ENCODE measurements at places on chromosomes 4 and X.

- no peak for DNase-seq
Measured at GRCh38 chrX:13081395-13082205, 37.2 kb upstream of the FAM9C start.

GRCh38 chrX:154918060-154918483 is 31.9 kb downstream of the F8A1 start:
- DNase-seq, result peak; percentile 33

DNA sequence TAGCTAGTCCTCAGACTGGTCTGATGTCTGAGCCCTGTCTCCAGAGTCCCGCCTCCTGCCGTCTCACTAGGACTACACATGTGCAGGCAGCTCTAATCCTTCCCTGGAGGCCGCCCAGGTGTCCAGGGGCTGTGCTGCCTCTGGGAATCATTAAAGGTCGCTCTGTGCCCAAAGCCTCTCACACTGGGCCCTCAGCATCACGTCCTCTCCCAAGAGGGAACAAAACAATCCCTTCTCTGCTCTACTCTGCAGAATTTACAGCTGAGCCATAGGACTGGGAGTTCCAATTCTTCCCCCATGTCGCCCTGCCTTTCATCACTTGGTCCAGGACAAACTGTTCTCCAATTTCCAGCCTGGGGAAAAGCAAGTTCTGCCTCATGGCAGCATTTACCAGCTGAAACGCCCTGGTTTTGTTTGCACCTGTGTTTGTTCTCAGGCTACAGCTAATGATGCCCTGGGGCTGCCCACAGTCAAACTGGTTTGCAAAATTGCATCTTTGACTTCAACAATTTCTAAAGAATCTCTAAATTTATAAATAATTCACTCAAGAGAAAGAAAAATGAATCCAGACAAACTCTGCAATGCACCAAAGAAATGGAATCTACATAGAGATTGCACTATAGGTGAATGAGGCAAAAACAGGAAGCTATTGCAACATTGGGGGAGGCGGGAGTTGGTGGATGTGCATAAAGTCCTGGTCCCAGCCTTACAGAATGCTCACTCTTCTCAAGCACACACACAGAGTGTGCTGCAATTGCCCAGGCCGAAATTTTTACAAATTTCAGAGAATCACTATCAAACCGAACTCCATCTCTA is 7.2 kb upstream of the MRFAP1 start:
- DNase-seq, result no peak

DNA sequence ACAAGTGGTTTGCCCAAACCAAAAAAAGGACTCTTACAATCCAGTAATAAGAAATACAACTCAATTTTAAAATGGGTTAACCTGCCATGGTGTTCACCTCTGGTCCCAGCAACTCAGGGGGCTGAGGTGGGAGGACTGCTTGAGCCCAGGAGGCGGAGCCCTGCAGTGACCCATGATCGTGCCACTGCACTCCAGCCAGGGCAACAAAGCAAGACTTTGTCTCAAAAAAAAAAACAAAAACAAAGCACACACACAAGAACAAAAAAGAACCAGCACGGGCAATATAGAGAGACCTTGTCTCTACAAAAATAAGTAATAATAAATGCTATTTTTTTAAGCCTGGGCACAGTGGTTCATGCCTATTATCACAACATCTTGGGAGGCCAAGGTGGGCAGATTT is 28.7 kb downstream of the ARAP2 start:
- no peak for DNase-seq

- no peak for DNase-seq
Measured at GRCh38 chr4:10123227-10124101, 6.9 kb upstream of the WDR1 start.

DNA sequence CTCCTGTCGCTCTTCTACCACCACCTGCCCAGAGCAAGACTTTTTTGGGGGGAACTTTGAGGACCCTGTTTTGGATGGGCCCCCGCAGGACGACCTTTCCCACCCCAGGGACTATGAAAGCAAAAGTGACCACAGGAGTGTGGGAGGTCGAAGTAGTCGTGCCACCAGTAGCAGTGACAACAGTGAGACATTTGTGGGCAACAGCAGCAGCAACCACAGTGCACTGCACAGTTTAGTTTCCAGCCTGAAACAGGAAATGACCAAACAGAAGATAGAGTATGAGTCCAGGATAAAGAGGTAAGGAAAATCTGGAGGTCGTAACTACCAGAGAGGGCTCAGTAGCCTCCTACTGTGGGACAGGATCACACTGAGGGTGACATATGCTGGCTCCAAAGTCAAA is 364.5 kb downstream of the MAPK10 start:
- DNase-seq, result no peak

GRCh38 chr4:8871417-8872401 is at the start of gene HMX1:
TSS of gene HMX1 (minus strand) at chr4:8871839. CDS start at chr4:8871614, 225 bp downstream.
- DNase-seq, result no peak

DNA sequence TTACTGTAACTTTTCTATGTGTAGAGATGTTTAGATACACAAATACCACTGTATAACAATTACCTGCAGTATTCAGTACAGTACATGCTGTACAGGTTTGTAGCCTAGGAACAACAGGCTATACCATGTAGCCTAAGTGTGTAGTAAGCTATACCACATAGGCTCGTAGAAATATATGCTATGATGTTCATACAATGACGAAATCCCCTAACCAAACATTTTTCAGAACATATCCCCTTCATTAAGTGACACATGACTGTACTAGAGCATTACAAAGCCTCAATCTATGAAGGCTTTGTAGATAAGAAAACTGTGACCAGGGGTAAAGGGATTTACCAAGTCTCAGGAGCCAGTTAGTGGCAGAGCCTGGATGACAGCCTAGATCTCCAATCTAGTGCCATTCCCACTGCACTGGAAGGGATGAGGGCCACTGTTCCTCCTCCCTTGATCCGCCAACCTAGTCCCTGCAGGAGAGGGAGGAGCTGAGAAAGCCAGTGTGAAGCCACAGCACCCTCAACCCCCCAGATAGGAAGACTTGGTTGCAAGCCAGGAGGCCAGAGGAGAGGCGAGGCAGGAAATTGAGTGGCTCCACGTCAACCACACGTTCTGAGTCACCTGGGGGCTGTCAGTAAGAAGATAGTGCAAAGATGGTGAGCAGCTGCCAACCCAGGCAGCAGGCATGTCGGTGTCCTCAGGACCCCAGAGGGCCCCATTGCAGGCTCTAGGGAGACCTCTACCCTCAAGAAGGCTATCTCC is 227.7 kb downstream of the BCOR start:
- DNase-seq, result no peak

- DNase-seq, result no peak
Measured at GRCh38 chrX:115229337-115230003, 4.4 kb downstream of the LRCH2 start.

GRCh38 chr4:22686141-22686540 is 6.6 kb upstream of the GBA3 start:
- DNase-seq, result no peak

- no peak for DNase-seq
Measured at GRCh38 chrX:84487365-84488353, 14.6 kb downstream of the HDX start.

- no peak for DNase-seq
Measured at GRCh38 chr4:47785153-47785552, 52.7 kb downstream of the CORIN start.

GRCh38 chrX:47632666-47633065 is 2.9 kb upstream of the CFP start:
- no peak for DNase-seq

GRCh38 chr4:19152264-19152663 is 1099.4 kb upstream of the SLIT2 start:
- DNase-seq, result no peak

GRCh38 chr4:67558493-67558892 is at the start of gene STAP1:
TSS of gene STAP1 (plus strand) at chr4:67558727. CDS start at chr4:67558810, 83 bp downstream.
- no peak for DNase-seq

- DNase-seq, result no peak
Measured at GRCh38 chrX:794311-794710, 163.7 kb downstream of the SHOX start.

- no peak for DNase-seq
Measured at GRCh38 chr4:124468360-124468759, 244.2 kb downstream of the ANKRD50 start.

DNA sequence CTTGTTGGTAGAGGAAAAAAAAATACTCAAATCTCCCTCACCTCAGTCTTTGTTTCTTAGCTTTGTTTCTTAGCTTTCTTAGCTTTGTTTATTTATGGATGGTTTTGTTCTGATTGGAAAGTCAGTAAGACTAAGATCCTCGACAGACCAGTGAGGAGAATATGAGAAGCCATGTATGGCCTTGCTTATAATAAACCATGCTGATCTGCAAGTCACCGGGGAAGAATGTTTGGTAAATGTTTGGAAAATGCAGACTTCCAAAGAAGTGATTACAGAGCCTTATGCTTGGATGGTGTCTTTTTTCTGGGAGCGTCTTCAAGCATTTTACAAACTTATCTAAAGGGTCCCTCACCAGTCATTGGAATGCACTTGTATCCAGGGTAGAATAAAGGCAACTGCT is 90.1 kb upstream of the NOCT start:
- no peak for DNase-seq

GRCh38 chr4:144649646-144650045 is 3.7 kb downstream of the HHIP start:
- DNase-seq, result peak; percentile 92

DNA sequence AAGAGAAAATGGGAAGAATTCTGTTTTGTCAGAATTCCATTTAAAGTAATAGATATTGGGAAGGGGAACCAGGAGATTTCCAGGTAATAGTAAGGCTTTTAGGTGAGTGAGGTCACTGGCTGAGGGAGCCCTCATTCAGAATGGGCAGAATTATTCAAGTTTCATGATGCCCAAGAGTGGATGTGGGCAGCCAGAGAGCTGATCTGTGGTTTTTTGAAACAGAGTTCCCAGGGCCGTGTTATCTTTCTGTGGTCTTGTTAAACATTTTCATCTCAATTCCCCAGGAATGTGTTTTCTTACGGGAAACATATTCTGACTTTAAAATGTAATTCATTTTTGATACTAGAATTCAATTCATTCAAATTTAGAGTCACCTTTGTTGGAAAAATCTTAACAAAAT is 182.0 kb upstream of the AADAT start:
- no peak for DNase-seq

DNA sequence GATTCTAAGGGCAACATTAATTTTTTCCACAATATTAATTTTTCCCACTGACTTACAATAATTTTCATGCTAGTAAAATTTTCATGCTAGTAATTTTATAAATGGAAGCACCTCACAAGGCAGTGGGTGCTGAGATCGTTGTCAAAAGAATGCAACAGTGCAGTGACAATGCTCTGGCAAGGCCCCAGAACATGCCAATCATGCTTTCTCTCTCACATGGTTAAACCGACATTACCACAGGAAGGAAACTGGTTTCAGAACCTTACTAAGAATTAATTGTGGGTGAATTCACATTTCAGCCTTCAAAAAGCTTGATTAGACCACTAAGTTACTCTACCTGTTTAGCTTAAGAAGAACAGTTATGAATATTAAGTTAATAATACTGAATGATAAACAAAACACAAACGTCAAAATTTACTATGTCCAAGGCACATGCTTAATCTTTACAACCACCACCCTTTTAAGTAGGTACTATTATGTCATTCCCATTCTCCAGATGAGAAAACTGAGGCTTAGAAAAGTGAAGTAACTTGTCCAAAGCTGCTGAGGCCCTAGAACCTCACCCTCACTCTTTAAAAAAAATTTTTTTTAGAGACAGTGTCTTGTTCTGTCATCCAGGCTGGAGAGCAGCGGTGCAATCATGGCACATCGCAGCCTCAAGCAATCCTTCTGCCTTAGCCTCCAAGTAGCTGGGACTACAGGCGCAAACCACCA is 10.0 kb upstream of the OPHN1 start:
- no peak for DNase-seq

DNA sequence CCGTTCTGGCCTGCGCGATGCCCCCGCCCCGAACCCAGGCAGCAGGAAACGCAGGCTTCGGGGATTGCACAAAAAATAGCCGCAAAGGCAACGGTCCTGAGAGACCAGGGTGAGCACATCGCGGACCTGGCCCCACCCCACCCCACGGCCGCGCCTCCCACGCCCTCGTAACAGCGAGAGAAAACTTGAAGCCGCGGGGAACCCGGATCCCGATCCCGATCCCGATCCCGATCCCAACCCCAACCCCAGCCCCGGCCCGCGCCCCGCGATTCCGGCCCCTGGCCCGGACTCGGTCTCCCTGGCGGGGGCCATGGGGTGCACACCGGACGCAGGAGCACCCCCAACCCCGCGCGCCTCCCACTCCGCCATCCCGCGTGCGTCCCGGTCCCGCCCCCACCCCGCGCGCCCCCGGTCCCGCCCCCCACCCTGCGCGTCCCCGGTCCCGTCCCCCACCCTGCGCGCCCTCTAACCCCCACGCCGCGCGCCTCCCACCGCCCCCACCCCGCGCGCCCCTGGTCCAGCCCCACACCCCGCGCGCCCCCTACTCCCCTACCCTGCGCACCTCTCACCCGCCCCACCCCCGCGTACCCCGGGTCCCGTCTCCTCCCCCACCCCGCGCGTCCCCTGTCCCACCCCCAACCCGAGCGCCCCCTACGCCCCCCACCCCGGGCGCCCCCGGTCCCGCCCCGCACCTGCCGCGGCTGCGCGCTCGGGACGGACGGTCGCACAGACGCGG is 29.0 kb downstream of the NOP14 start:
- DNase-seq, result no peak

DNA sequence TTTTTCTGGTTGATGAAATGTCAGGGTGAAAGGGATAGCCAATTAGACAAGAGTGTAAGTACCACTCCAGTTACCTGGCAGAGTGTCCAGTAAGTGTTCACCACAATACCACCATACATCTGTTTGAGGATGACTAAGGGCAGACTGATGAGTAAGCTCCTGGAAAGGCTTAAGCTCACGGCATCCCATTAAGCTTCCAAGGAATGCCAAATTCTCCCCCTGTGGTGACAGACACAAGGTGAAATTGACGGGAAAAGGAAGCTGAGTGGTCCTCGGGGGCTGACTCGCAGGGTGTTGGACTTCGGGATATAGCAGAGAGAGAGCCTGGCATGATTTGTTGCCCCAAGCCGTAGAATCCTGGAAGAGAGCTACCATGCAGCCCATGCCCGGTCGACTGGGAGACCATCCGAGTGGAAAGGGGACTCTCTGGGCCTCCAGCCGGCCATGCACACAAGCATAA is 7.6 kb upstream of the BST1 start:
- no peak for DNase-seq

- no peak for DNase-seq
Measured at GRCh38 chr4:13386405-13387107, 97.6 kb downstream of the RAB28 start.

GRCh38 chr4:118743867-118744266 is 58.7 kb downstream of the METTL14 start:
- no peak for DNase-seq

GRCh38 chrX:53128097-53128749 is 34.3 kb downstream of the KANTR start:
- no peak for DNase-seq

- DNase-seq, result no peak
Measured at GRCh38 chrX:38220024-38220414, 652 bp downstream of the SRPX start.

DNA sequence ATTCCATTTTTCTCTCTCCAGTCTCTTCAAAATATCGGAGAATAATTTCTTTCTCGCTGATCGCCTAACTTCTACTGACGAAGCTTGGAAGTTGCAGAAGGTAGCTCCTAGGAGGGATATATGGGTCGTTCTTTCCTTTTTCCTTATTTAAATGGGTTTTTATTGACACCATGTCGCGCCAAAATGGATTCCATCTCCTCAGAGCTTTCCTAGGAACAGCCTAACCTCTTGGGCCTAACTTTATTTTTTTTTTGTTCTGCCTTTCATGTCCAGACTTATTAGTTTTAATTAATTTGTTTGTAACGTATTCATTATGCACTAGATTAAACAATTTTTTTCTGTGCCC is 359.4 kb upstream of the ZCCHC13 start:
- DNase-seq, result no peak
